COR-L47 (cell line): ENCODE measurements at places on chromosomes 1 and 21.

- no peak for DNase-seq
These were observed 234.3 kb downstream of the CAMTA1 start for GRCh38 chr1:7019510-7019909.

- no peak for DNase-seq
These were observed 1.6 kb upstream of the IL10RB start for GRCh38 chr21:33264561-33264960.

DNA sequence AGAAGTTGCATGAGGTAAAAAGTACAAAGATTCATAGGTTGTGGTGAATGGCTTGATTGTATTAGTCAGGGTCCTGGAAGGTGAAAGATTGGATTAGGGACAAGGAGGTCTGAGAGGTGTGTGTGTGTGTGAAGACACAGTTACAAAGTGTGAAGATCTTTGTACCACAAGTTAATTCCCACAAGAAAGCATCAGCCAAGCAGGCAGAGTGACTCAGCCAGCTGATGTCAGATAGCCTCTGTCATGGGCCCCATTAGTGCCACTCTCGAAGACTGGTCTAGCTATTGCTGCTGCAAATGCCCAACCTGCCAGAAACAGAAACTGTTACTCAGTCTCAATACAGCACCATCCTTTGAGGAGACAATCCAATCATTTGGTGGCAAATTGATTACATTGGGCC is 96.5 kb downstream of the DTL start:
- no peak for DNase-seq

DNA sequence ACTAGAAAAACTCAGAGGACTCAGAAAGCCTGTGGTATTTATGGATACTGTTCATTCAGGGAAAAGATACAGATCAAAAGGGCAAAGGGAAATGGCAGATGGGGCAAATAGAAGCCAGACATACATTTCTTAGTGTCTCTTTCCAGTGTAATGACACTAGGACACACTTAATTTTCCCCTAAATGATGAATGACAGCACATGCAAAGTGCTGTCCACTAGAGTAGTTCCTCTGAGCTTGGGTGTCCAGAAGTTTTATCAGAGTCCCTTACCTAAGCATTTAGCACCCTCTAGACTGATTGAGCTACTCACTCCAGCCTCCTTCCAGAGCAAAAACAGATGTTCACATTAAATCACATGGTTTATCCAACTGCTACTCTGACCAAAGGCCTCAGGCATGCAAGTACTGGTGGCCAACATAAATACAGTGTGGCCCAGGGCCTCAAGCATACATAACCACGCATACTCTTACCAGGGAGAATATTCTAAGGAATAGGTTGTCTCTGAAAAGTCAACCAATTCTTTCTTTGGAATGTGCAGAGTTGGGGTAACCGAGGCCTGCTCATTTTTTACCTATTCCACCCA is 166.9 kb downstream of the NCAM2 start:
- no peak for DNase-seq

GRCh38 chr1:18794561-18794960 is 64.9 kb downstream of the TAS1R2 start:
- no peak for DNase-seq

GRCh38 chr1:205108464-205108863 is 13.3 kb downstream of the RBBP5 start:
- DNase-seq = no peak

DNA sequence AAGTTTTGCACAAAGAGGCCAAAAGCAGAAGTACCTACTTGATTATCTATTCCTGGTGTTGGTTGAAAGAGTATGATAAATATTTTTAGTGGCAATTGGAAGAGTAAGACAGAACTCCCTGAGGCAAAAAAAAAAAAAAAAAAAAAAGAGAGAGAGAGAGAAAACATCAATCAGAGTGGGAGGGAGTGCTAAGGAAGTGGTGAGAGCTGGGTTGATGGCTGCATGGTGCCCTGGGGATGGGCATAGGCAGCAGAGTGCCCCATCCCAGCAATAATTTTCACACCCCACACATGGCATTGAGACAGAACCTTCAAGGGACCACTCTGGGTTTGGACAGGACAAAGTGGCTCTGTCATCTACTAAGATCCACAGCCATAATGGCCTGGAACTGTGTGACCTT is 59.4 kb upstream of the FAM20B start:
- DNase-seq = no peak
